ENCODE measurements at places on chromosomes 5 and 9.

- DNase-seq = no peak
Measured at GRCh38 chr5:172944741-172945140, 14.5 kb upstream of the RPL26L1 start.

GRCh38 chr9:16828340-16829281 is 41.9 kb downstream of the BNC2 start:
- no peak for DNase-seq

DNA sequence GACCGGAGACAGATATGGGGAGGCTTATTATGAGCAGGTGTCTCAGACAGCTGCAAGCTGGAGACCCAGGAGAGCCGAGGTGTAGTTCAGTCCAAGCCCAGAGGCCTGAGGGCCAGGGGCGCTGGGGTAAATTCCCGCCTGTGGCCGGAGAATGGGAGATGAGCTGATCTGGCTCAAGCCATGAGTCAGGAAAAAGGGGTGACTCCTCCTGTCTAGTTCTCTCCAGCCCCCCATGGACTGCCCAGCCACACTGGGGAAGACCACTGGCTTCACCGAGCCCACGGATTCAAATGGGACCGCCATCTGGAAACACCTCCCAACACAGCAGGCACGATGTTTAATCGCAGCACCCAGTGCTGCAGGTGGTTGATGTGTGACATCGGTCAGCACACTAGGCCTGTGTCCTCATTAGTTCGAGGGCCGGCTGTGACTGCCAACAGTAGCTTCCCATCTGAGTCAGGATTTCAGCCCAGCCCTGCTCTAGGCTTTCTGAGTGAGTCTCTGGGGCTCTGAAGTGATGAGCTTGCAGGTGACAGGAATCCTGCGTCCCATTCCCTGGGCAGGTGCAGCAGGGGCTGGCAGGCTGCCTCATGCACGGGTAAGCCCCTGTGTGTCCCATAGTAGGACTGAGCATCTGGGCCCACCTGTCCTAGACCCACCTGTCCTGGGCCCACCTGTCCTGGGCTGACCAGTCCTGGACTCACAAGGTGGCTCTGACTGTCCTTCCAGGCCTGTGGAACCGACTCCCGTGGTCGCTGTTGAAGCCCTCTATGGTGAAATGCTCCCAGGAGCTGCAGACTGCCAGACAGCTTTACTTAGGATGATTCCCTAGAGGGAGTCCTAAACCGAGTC is 49.7 kb downstream of the AHRR start:
- DNase-seq = no peak

DNA sequence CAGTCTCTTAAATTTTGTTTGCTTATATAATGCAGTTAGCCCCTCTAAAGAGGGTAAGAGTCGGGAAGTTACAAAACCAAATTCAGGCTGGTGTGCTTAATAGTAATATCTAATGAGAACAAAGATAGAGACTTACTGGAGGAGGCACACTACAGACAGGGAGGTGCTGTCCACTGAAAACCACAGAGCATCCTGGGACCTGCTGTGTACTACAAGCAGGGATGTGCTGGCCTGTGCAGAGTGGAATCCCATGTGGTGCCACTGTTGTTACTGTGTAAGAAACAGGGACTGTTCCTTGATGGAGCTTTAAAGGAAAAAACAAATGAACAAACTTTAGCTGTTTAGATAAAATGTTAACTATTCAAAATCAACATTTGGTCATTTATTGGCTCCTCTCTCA is 42.4 kb downstream of the RNF38 start:
- DNase-seq = no peak

GRCh38 chr9:124776954-124777648 is at the start of gene OLFML2A:
Gene OLFML2A (plus strand): TSS chr9:124777133. CDS start chr9:124777271, 138 bp downstream.
- DNase-seq = no peak

- DNase-seq = peak; percentile 47
Measured at GRCh38 chr9:116594547-116594946, 92.6 kb upstream of the TRIM32 start.

DNA sequence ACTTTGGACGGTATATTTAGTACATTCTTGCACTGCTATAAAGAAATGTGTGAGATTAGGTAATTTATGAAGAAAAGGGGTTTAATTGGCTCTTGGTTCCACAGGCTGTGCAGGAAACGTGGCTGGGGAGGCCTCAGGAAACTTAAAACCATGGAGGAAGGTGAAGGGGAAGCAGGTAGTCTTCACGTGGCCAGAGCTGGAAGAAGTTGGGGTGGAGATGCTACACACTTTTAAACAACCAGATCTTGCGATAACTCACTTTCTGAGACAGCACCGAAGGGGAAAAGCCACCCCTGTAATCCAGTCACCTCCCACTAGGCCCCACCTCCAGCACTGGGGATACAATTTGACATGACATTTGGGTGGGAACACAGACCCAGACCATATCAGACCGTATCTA is 13.5 kb downstream of the CNOT6 start:
- DNase-seq = no peak

DNA sequence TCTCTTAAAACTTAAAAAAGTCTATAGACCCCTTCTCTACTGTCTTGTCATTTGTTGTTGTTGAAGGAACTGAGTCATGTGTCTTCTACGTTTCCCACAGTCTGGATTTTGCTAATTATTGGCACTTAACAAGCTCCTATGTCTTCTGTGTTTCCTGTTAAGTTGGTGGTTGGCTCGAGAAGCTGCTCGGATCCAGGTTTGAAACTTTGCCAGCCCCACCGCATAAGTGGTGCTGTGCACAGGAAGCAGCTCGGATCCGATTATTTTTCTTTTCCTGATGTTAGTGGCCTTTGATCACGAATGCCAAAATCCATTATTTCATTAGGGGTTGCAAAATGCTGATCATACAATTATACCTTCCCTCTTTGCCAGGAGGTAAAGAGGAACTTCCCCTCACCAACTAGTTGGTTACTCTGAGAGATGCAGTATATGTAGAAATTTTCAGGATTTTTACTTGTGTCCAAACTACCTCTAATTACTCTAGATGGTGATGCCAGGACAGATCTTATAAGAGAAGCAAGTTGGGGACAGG is 186.5 kb downstream of the NSG2 start:
- no peak for DNase-seq

DNA sequence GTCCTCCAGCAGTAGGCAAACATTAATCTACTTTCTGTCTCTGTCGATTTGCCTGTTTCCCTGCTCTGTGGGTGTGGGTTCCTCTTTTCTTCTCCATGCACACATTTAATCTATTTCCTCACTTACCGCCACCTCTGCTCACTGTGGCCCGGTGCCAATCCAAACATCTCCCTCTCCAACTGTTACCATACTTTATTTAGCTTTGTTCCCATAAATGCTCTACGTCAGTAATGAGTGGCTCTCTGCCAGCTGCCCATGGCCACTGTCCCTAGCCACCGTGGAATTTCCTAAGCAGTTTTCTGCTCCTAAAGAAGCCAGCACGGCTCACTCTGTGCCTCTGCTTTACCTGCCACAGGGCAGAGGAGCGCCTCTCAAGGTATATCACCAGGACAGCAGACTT is 19.5 kb upstream of the GOLPH3 start:
- DNase-seq = no peak

GRCh38 chr5:146827901-146828300 is 50.7 kb downstream of the PPP2R2B start:
- no peak for DNase-seq

- no peak for DNase-seq
Measured at GRCh38 chr9:106432631-106433030, 430.3 kb upstream of the ZNF462 start.

DNA sequence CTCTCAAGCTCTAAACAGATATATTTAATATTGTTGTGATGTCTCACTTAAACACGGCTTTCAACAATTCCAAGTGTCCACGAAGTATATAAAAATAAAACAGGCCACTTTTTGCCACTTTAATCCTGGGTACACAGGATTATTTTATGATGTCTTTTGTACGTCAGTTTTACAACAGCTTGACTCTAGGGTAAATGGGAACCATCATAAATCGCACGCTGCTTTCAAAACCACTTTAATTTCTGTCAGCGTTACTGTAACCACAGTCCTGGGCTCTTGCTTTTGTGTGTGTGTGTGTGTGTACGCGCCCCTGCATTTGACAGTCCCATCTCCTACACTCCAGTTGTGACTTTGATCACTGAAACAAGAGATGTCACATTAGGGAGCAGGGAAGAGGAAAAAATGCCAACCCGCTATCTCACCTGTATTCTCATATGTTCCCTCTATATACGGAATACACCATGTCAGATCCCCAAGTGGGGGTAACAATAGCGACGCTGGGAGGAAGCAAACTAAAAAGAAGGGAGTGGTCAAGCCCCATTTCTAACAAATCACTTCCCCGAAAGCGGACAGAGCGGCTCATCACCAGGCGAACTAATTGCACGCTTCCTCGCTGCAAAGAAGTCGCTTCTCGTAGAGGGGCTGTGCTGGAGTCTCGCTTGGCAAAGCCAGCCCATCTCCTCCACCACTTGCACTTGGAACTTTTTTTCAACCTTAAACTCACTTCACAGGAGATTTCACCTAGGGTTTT is 1.2 kb downstream of the BNC2 start:
- no peak for DNase-seq

DNA sequence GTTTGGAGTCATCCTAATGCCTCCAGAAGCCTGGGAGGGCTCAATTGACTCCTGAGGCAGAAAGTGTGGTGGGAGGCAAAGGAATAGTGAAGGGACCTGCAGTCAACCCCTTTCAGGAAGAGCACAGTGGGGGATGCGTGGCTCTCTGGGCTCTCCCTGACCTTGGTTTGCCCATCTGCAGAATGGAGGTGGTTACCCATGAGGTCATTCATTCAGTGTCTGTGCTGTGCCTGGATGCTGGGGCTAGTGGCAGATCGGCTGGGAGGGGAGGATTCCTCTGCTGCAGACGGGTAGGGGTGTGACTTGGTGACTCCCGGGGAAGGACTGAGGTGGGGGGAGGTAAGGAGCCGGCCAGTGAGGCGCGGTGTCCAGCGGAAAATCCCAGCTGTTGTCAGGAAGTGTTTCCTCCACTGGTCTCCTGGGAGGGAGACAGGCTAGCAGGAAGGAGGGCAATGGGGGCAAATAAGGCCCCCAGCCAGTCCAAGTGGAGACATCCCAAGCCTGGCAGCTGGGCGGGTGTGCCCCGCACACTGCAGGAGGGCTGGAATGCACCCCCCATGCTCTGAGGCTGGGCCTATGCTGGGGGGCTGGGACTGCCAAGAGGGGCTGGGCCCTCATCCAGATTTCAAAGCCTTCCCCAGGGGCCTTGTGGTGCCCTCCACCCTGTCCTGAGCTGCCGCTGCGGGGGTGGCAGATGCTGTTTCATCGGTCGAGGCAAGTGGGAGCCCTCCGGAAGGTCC is 10.9 kb downstream of the CXXC5 start:
- DNase-seq = no peak

GRCh38 chr9:86795823-86796553 is 151.3 kb downstream of the GAS1 start:
- peak; percentile 58 for DNase-seq

- no peak for DNase-seq
Measured at GRCh38 chr5:171415115-171415730, 4.2 kb upstream of the FGF18 start.
